ENCODE measurements at places on chromosomes 5 and 9.

GRCh38 chr9:33129886-33130881 is 37.0 kb downstream of the B4GALT1 start:
- no peak for DNase-seq

- DNase-seq = no peak
These were observed 121.3 kb downstream of the LHFPL2 start for GRCh38 chr5:78527054-78527859.

DNA sequence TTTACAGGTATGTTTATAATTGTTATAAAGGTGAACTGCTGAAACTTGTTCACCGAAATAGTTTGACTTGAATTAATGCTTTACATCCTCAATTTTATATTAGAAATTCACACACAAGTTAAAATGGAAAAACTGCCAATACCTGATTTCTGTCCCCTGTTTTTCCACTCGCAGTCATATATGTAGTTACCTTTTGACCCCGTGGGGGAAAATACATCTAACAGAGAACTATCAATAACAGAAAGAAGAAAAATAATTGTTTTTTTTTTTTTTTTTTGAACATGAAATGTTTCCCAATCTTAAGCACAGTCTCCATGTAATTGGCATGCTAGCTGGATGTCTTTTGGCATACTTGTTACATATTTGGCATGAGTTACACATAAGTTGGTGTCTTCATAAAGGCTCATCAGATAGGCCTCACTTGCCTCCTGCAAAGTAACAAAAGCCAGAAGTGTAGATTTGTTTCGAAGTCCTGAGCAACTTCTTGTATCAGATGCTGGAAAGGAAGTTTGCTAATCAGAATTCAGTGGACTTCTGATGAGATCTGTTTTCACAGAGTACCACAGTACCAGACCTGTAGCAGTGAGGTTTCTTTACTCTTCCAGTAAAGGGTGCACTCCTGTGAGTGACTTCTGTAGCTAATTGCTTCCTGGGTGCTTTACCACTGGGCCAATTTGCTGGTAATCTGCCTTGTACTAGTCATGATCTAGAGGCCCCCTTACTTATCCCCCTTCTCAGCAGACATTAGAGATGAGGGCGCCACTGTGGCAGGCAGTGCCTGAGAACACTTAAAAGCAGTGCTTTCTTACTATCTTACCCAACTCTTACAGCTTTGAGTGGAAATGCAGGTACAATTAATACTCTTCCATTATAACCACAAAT is 36.2 kb upstream of the CXXC5 start:
- no peak for DNase-seq

DNA sequence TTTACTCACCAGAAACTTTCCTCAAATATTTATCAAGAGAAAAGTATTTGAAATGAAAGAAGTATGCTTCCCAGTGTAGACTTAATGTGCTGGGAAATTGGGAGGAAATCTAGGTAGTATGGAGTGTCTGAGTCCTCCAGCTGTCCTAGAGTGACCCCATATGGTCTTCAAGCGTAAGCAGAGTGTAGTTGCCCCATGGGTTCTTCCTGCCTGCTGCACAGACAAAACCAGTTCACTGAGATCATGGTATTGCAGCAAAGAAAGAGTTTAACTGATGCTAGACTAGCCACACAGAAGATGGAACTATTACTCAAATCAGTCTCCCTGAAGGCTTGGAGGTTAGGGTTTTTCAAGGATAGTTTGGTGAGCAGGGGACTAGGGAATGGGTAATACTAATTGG is 114.9 kb upstream of the PRLR start:
- no peak for DNase-seq

GRCh38 chr5:78522476-78523260 is 125.9 kb downstream of the LHFPL2 start:
- no peak for DNase-seq

DNA sequence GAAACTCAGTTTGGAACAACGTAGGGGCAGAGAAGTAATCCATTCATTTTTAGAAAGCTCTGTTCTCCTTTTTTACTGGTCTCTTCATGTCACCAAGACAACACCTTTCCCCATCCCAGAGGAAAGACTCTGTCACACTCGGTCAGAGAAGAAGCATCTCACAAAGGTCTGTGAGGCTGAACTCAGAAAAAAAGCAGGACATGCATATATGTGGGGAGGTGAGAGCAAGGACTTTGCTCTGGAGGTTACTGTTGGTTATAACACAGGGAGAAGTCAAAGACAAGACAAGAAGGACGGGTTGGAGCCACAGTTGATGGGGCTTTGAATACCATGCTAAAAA is 19.2 kb upstream of the MTMR12 start:
- DNase-seq = no peak

DNA sequence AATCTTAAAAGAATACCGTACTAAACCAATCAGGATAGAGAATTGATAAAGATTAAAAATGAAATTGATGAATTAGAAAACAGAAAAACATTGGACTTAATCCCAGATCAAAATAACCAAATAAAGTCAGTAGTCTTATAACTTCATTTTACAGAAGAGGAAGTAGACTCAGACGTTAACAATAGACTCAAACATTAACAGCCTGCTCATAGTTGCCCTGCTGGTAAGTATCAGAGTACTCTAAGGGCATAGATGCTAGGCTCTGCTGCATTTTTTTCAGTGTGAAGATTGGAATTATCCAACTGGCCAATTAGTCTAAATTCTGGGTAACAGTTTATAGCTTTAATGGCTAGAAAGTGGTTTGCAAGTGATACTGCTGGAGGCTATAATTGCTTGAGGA is 42.9 kb downstream of the ADGRV1 start:
- DNase-seq = no peak

- no peak for DNase-seq
These were observed 582.6 kb downstream of the NR2F1-AS1 start for GRCh38 chr5:92998456-92998855.

DNA sequence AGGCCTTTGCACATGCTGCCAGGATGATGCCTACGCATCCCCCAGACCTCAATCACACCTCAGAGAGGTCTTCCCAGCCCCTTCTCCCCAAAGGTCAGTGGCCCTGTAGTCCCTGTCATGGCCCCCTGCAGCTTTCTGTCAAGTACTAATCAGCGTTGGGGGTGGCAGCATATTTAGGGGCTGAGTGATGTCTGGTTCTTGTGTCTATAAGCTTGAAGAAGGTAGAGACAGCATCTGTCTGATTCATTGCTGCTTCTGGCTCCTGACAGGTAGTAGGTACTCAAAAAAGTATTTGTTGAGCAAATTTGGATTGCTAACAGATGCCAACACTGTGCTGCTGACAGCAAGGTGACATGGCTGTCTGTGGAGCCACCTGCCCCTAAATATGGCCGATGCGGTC is 51.6 kb upstream of the RPL26L1 start:
- no peak for DNase-seq

DNA sequence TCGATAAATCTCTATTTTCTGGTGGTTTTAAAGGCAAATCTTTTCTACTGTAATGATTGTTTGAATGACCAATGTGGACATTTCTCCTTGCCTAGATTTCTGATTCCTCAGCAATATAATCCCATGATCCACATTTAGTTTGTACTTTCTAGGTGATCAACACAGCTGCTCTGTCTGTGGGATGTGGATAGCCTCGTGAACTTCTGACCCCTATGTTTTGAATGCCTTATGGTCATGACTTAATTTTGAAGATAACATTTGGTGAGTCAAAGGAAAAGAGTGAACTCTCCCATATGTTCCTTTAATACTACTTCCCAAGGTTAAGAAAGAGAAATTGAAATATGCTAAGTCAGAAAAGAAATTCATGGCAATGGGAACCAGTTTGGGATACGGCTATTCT is 147.5 kb downstream of the CAVIN4 start:
- no peak for DNase-seq

DNA sequence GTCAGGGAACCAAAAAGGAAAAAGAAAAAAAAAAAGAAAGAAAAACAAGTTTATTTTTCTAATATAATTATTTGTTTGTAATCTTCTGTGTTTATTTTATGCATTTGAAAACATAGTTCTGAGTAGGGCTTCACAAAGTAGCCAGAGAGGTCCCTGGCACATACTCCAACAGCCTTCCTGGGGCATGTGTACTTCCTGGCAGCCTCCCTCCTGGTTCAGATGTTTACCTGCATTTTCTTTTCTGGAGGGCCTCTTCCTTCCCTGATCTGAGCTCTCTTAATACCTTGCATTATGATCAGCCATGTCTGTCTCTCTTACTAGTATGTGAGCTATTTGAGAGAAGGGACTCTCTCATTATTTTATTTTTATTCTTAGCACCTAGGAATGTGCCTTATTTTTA is 361.8 kb downstream of the KDM4C start:
- DNase-seq = no peak

- no peak for DNase-seq
These were observed 34.4 kb downstream of the SARDH start for GRCh38 chr9:133703591-133704399.

DNA sequence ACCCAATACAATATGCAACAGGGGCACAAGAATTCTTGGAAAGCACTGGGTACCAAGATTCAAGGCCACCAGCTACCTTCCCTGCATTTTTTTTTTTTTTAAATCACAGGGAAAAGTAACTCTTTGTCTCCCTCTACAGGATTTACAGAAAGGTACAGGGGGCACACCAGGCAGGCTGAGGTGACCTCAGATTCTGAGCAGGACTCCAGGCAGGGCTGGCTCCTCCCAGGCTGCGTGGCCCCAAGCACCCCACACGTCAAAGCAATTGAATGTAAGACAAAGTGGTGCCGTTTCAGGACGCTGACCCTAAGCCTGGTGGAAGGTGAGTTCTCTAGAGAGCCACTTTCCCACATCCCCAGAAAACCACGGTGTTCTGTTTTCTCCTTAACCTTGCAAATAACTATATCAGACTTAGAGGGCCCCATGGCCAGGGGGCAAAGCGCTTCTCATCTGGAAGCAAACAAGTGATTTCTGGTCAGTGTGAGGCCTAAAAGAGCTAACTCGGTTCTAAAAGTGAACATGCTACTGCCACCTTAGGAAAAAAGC is 222.6 kb downstream of the ROR2 start:
- DNase-seq = no peak

GRCh38 chr9:128550770-128551656 is 1.4 kb upstream of the SPTAN1 start:
- no peak for DNase-seq

GRCh38 chr5:105263515-105263914 is 1700.9 kb upstream of the NUDT12 start:
- no peak for DNase-seq

GRCh38 chr5:174751154-174752000 is 27.0 kb downstream of the MSX2 start:
- no peak for DNase-seq

DNA sequence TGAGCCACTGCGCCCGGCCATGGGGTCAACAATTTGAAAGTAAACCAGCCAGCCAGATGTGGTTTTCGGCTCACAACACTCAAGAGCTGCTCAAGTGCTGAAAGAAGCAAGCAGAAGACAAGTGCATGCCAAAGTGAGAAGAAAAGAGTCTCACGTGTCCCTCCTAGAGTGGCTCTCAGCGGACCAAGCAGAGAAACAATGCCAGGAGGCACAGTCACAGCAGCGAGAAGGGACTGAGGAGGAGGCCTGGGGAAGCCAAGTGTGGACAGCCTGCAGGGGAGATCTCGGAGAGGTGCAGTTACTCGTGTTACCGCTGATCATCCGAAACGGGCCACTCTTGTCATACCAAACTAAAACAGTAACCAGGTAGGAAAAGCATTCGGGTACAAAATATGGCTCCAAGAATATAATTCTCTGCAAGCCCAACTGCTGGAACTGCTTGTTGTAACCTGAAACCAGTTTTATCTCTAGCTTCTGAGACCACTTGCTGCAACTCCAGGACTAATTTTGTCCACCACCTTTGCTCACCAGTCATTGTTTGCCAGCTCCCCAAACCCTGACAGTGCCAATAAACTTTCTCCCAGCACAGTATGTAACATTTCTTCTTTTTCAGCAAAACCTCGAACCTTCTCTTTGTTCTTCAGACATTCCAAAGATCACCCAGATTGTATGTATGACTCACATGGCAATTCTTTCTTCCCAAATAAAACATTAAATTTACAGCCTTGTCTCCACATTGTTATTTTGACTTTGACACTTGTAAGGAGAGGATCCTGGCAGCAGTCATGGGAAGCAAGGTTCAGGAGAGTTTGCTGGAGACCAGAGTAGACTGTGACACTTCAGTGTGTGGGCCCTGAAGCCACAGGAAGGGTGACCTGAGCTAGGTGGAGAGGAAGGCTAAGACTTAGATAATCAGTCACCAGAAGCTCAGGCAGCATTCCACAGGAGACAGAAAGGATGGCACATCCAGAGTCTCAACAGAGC is 6.3 kb downstream of the SLC35D2 start:
- no peak for DNase-seq

- no peak for DNase-seq
These were observed 122.8 kb downstream of the ARHGEF28 start for GRCh38 chr5:73748510-73749400.

GRCh38 chr5:124582561-124582840 is 163.9 kb downstream of the ZNF608 start:
- DNase-seq = no peak

- no peak for DNase-seq
These were observed 293.8 kb downstream of the SLIT3 start for GRCh38 chr5:169006842-169007790.

- no peak for DNase-seq
These were observed 68.6 kb downstream of the ERMP1 start for GRCh38 chr9:5764130-5764868.

GRCh38 chr5:74552101-74552500 is 88.4 kb downstream of the ENC1 start:
- no peak for DNase-seq

DNA sequence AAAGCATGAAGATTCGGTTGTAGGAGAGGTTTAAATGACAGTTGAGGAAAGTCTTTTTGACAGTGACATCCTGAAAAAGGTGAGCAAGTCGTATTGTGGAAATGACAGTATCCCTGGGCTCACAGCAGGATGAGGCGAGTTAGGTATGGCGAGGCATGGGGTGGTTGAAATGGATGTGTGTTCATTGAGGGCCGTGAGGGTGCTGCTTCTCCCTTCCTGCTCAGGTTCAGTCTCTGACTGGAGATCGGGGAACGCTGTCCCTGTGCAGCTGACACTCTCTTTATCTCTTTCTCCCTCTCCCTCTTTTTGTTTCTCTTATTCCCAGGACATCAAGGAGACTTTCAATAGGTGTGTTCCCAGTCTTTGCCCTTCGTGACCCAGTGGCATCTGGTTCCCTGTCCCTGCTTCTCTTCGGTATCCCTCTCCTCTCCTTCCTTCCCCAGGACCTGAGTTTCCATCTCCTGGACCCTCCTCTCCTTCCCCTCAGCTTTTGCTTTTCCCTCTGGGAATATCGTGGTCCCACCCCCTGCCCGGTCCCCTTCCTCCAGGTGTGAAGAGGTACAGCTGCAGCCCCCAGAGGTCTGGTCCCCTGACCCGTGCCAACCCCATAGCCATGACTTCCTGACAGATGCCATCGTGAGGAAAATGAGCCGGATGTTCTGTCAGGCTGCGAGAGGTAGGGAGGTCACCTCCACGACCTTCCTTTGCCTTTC is 10.2 kb downstream of the TRIM41 start:
- DNase-seq = no peak

DNA sequence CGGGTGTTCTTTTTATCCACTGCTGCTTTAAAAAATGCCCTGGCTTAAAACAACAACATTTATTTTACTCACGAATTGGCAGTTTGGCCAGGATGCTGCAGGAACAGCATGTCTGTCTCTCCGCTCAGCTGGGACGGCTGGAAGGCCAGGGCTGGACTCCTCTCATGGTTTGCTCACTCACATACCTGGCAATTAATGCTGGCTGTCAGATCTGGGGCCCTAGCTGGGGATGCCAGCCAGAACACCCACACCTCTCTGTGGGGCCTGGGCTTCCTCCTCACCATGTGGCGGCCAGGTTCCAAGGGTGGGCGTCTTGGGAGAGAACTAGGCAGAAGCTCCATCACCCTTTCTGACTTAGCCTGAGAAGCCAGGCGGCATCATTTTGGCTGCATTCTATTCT is 189.1 kb upstream of the IL12B start:
- DNase-seq = no peak

GRCh38 chr5:180797256-180798192 is 5.1 kb downstream of the MGAT1 start:
- DNase-seq = no peak
